OCI-LY7 (cell line): ENCODE measurements at places on chromosomes 3 and 15. TPM values are rescaled to one million over a fixed set of nuclear protein-coding genes. Genes with fewer than 3 reads are reported as not detected.

Gene VILL
- total RNA-seq = 13.2 and 13.5 TPM in 2 replicates

Gene SLC28A2
- total RNA-seq = not detected in 2 replicates

Gene KCNMB2
- not detected in 2 replicates for total RNA-seq

Gene LEKR1
- total RNA-seq = not detected in 2 replicates

Gene SUCNR1
- not detected in 2 replicates for total RNA-seq

Gene TTLL13
- 0.77 and 1.3 TPM in 2 replicates for total RNA-seq

Gene VPS39
- 56.1 and 60.5 TPM in 2 replicates for total RNA-seq

Gene GOLGA8G
- total RNA-seq = not detected in 2 replicates

Gene KLHL6
- total RNA-seq = 169 and 191 TPM in 2 replicates

Gene TTC21A
- 27.1 and 32.3 TPM in 2 replicates for total RNA-seq

Gene MME
- total RNA-seq = 84.4 and 117 TPM in 2 replicates

Gene C3orf85
- not detected in 2 replicates for total RNA-seq

Gene PLA1A
- total RNA-seq = not detected in 2 replicates

Gene SLC2A2
- not detected in 2 replicates for total RNA-seq

Gene FBXW12
- total RNA-seq = 0.37 and 0.44 TPM in 2 replicates

Gene NRG4
- not detected in 2 replicates for total RNA-seq

Gene TNIK
- total RNA-seq = not detected in 2 replicates

Gene ARL6IP5
- 25.9 and 26.7 TPM in 2 replicates for total RNA-seq

Gene AGBL1
- not detected in 2 replicates for total RNA-seq

Gene DIPK2A
- 22.7 and 28.6 TPM in 2 replicates for total RNA-seq

Gene COL6A5
- total RNA-seq = not detected in 2 replicates

Gene NGLY1
- total RNA-seq = 126 and 142 TPM in 2 replicates

Gene THOC7
- 101 and 103 TPM in 2 replicates for total RNA-seq

Gene ZBTB20
- total RNA-seq = 11.5 and 11.8 TPM in 2 replicates

Gene KBTBD12
- total RNA-seq = not detected in 2 replicates

Gene TMEM40
- total RNA-seq = not detected in 2 replicates

Gene TM6SF1
- total RNA-seq = 28.7 and 37.6 TPM in 2 replicates

Gene GNAT1
- total RNA-seq = not detected in 2 replicates

Gene TRAT1
- not detected in 2 replicates for total RNA-seq

Gene PAQR9
- total RNA-seq = not detected in 2 replicates

Gene SERPINI2
- not detected in 2 replicates for total RNA-seq

Gene PIGZ
- 0.42 TPM in 1 of 2 replicates, not detected in the other for total RNA-seq

Gene WDR6
- total RNA-seq = 128 and 131 TPM in 2 replicates

Gene INSYN1
- total RNA-seq = not detected in 2 replicates

Gene PP2D1
- total RNA-seq = not detected in 2 replicates

Gene TMEM266
- not detected in 2 replicates for total RNA-seq

Gene CYP8B1
- not detected in 2 replicates for total RNA-seq

Gene DZIP3
- total RNA-seq = 30.9 and 31.8 TPM in 2 replicates

Gene HYKK
- total RNA-seq = 0.40 and 0.42 TPM in 2 replicates

Gene GOLGA8T
- not detected in 2 replicates for total RNA-seq

Gene ALS2CL
- total RNA-seq = 0.07 TPM in 1 of 2 replicates, not detected in the other

Gene TMEM207
- total RNA-seq = not detected in 2 replicates

Gene UBAP1L
- total RNA-seq = 8.3 and 8.7 TPM in 2 replicates
